Stimulated activated CD8-positive, alpha-beta memory T cell treated with anti-CD3 and anti-CD28 coated beads, Interleukin-12 subunit alpha, Interleukin-12 subunit beta, amount 100 ng/mL, for 4 hours (primary cell): ENCODE measurements at places on chromosomes 2 and 18.

DNA sequence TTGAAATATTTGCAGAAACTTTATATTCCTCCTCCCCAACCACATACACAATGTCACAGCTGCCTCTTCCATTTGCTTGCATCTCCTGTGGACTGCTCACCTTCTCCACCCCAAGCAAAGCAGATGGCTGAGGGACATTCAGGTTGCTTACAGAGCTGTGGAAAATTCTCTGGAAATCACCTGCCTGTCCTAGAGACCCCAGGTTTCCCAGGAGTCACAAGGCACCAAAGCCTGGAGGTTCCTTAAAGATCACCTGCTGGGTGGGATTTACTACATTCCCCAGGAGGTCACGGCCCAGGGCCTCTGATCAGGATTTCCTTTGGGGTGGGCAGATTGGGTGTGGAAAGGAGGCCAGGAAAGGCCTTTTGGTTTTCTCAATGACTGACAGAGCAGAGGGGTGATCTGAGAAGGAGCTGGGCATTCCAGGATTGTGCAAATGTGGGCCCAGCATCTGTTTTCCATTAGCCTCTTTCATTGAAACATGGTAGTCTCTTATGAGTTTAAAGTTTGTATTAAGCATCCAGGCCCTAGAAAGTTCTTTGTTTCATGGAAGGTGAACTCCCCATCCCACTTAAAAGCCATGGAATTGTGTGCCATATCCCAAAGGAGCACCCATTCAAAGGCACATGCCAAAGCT is 410.7 kb upstream of the TNP1 start:
- DNase-seq = no peak

GRCh38 chr2:236765478-236765877 is 195.9 kb downstream of the ACKR3 start:
- DNase-seq = no peak

GRCh38 chr2:127669056-127669455 is 6.3 kb downstream of the LIMS2 start:
- no peak for DNase-seq

- DNase-seq = no peak
Observed at GRCh38 chr2:240997141-240997855, 1.1 kb upstream of the SNED1 start.

GRCh38 chr2:138630164-138630563 is 128.6 kb downstream of the SPOPL start:
- no peak for DNase-seq

- no peak for DNase-seq
Observed at GRCh38 chr18:58535340-58536201, 93.3 kb downstream of the ALPK2 start.

DNA sequence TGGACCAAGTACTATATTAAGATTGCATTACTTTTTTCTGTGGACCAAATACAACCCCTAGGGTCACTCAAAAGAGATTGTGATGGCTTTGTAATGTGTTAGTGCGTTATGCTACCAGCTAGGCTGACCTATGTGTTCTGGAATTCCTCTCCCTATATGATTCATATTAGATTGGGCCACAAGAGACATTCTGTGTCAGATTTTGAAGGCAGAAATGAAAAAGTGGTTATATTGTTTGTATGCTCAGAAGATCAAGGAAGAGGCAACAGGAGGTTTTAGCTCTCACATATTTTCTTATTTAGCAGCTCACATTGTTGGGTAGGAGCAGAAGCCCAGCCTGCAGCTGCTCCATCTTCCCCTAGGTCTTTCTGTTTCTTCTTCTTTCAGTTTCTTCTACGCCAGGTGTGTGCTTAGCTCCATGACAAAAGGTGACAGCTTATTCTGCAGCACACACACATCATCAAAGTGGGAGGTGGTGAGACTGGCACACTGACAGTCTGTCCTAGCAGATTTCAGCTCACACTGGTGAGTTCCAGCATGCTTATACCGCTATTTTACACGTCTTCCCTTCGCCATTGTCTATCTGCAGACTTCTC is 156.8 kb upstream of the UBE2E3 start:
- no peak for DNase-seq

DNA sequence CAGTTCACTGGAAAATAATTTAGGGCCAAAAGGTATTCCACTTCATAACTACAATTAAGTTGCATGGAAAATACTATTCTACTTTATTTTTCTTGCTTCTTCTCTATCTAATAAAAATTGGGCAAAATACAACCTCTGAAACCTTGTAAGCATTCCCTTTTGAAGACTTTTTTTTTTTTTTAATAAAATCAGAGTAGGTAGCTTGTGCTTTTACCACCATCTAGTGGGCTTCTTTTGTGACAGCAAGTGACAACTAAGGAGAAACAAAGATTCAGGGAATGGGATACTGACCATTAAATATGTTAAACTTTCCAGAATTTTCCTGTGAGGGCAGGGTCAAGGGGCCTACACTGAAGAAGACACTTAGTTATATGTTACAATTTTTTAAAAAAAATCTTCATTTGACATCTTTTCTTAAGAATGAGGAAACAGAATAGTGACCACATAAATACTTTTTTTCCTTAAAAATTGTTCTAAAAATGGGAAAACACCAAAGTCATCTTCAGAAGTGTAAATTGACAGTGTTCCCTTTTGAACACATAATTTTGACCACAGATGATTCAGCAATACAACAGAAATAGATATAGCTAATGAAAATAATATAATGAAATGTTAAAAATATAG is 1183.2 kb upstream of the ACVR2A start:
- DNase-seq = no peak

DNA sequence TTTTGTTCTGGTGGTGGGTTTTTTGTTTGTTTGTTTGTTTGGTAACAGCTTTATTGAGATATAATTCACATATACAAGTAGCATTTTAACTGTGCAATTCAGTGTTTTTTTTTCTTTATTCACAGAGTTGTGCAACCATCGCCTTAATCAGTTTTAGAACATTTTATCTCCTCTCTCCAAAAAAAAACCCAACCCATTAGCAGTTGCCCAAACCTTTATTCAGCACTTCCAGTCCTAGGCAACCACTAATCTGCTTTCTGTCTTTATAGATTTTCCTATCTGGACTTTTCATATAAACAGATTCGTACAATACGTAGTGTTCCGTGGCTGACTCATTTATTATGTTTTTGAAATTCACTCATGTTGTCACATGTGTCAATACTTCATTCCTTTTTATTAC is 38.7 kb downstream of the CCDC138 start:
- no peak for DNase-seq

- DNase-seq = no peak
Observed at GRCh38 chr2:180077295-180077906, 70.3 kb upstream of the CWC22 start.

DNA sequence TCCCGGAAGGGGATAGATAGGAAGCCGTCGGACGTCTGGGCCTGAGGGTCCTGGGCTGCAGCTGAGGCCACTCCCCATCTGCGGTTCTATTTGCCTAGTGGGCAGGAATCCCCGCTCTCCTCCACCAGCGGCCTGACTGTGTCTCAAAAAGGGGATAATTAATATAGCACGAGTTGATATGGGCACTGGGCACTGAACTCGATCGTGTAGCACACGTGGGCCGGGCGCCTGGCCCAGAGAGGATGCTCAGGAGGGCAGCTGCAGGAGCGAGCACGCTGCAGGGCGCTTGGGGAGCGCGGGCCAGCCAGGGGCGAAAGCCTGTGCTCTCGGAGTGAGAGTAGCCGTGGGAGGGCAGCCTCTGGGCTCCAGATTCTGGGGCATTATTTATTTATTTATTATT is 8.8 kb upstream of the GBX2 start:
- no peak for DNase-seq

GRCh38 chr2:45860136-45861121 is 209.0 kb downstream of the PRKCE start:
- DNase-seq = no peak

DNA sequence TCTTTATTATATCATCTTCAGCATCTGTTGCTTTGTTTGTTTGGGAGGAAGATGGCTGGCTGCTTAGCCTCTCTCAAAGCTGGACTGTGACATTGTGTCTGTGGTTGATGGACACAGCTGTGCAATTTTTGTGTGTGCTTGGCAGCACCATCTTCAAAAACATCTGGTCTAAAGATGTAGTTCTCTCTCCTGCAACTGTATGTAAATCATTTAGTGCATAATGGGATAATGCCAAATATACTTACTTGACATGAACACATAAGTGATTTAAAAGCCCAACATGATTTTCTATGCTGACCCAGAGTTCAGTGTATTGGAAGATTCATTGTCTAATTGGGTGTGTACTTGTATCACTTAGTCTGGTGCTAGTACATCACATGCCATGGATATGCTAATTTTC is 112.2 kb downstream of the MAP4K4 start:
- no peak for DNase-seq

DNA sequence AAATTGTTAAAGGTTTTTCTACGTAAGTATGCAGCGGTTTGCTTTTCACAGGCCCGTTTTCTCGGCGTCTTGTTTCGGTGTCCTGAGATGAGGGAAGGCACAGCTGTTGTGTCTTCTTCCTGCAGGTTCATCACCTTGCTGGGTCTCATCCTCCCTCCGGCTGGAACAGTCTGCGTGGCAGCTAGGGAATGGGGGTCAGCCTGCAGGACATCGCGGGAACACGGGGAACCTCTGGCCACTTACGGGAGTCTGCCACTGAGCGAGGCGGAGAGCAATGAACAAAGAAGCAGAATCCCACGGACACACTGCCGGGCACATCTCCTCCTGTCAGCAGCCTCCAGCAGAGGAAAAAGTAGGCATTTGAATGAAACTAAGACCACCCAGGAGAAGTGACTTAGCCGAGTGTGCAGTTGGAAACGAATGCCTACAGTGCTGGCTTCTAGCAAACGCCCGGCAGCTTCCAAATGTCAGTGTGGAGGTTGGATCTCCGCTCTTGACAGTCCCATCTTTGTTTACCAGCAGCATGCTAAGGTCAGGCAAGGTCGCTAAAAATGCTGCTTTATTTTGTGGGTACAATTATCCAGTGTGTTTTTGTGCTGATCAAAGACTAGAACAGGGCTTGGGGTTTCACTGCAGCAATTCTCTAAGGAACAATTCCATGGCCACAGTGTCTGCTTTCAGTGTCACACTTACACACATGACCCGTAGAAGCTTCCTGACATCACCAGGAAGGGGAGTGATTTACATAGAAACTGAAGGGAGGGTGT is 109.8 kb upstream of the SEC11C start:
- no peak for DNase-seq

GRCh38 chr2:222919841-222920526 is 59.1 kb downstream of the ACSL3 start:
- no peak for DNase-seq

GRCh38 chr2:138023298-138023697 is 59.0 kb downstream of the HNMT start:
- no peak for DNase-seq

GRCh38 chr2:176646033-176646615 is 376.9 kb downstream of the MTX2 start:
- DNase-seq = no peak

DNA sequence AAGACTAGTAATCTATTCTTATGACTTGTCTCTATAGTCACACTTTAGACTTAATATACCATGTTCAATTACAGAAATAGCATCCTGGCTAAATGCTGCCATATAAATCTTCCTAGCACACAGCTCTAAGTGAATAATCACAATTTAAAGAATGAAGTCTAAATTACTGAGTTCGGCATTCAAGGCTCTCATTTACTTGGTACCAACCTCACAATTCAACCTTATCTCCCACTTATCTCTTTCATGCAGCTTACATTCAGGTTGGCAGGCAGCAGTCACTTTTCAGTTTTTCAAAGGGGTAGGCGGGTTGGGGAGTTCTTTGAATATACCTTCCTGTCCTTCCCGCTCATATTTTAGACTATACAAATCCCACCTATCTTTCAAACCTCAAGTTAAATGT is 1.5 kb downstream of the MMADHC start:
- DNase-seq = no peak

DNA sequence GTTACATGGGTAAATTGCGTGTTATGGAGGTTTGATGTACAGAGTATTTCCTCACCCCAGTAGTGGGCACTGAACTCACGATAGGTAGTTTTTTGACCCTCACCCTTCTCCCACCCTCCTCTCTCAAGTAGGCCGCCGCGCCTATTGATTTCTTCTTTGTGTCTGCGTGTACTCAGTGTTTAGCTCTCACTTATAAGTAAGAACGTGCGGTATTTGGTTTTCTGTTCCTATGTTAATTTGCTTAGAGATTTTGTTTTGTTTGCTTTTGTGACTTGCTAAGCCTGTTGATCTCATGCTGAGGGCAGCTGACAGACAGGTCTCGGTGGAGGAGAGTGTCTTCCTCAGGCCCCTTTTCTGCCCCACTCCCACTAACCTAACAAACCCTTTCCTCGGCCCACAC is 36.2 kb downstream of the ACOXL start:
- no peak for DNase-seq

- DNase-seq = no peak
Observed at GRCh38 chr2:24886691-24887304, 33.2 kb downstream of the ADCY3 start.

DNA sequence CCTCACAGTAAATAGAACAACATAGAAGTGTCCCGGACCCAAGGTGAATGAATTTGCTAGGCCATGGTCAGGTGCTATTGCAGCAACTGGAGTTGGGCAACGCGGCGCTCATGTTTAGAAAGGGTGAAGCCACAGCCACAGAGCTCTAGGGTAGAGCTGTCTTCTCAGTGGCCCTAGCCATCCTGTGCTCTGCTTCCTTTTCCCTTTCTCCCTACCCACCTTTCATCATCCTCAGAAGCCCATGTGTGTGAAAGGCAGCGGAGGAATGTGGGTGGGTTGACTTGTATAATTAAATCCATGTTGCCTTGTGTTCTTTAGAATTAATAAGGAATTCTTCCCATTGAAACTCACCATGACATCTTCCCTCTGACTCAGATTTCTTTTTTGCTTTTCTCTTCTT is 336.7 kb downstream of the OSR1 start:
- no peak for DNase-seq

DNA sequence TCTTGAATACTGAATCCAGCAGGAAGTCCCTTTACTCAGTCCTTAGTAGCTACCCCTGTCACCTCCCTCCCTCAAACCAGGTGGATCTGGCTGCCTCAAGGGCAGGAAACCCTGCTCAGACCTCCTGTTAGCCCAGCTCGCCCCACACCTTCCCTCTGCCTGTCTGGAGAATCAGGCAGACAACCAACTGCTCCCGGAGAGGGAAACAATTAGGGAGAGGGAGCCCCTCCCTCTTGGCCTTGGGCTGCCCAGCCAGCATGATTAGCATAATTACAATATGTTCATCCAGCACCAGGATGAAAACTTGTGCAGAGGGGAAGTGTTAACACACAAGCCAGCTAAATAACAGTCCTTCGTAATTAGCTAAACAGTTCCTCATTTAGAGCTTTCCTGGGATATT is 185.5 kb downstream of the C1D start:
- DNase-seq = no peak
